ENCODE measurements at places on chromosomes 5 and 9.
A peak's percentile ranks its signal among the peaks of the same experiment; 100 is the strongest.

- DNase-seq: no peak
Observed at GRCh38 chr5:57199866-57200265, 26.0 kb downstream of the GPBP1 start.

- DNase-seq: peak; percentile 60
Observed at GRCh38 chr5:163880302-163880701, 374.9 kb downstream of the MAT2B start.

- no peak for DNase-seq
Observed at GRCh38 chr9:112316258-112316943, 17.0 kb downstream of the PTBP3 start.

DNA sequence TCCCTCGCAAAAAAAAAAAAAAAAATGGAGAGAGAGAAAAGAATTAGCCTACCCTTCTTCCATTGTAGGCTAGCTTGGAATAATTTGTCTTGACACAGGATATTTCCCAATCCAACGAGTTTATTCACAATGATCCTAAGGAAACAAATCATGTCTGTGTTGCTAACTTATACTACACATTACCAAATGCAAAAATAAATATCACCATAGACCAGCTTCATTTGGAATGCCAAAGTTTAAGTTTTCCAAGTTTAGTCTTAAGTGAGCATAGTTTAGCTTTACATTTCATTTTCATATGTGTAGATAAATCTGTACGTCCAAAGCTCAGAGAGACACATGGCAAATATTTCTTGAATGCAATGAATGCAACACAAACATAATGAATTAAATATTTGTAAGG, 1106.2 kb upstream of the DMAC1 start:
- no peak for DNase-seq

GRCh38 chr9:19682397-19682796, 106.4 kb downstream of the SLC24A2 start:
- DNase-seq: no peak

DNA sequence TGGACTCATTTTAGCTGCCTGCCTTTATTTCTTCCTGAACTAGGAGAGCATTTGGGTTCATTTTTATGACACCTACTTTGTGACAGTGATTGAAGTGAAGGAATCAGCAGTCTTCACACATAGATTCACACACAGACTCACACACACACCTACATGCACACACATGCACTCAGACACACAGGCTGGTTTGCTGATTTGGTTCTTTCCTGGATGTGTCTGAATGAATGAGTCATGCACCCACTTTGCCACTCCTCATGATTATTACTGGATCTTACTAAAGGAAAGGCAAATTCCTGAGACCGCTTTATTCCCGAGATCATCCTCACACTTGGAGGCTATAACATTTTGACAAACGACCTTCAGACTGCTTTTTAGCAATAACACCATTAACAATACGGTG, 529.5 kb downstream of the AGTPBP1 start:
- peak; percentile 59 for DNase-seq

DNA sequence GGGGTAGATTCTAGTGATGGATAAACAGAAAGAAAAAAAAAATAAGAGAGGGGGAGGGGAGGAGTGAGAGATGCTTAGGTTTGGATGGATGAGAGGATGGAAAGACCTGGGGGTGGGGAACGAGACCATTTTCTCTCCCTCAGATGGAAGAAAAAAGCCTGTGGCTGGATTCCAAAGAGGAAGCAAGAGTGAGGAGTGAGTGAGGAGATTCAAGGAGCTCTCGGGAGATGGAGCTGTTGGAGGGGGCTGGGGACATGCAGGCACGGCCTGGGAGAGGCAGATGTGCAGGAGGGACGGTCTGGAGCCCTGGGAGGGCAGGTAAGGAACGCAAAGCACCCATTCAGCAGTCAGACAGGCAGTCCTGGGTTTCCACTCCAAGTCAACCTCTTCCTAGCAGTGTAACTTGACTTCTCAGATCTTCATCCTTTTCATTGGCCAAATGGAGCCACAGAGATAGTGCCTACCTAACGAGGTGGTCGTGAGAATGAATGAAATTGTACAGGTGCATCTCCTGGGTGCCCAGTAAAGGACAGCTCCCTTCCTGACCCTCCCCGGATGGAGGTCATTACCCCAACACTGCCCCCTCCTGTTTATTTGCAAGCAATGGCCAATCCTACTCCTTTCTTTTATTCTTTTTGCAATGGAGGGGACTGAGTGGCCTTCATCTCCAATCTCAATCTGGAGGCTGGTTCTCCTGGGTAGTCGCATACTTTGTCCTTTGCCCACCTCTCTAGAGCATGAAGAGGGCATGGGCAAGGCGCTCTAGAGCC, 52.2 kb downstream of the PCDH1 start:
- DNase-seq: peak; percentile 36

DNA sequence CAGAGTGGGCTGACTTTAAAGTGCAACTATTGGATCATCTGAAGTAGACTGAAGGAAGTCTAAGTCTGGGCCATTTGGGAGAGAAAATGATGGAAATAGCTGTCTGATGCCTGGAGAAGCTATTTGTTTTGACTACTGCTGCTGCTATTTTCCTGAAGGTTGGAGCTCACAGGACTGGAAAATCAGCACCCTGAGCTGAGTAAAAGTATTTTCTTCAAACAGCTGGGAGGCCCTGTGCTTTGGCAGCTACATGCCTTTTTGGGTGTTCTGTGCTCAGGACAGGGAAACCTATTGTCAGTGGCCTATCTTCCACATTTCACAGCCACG, 302.6 kb downstream of the ENC1 start:
- DNase-seq: no peak

- DNase-seq: peak; percentile 68
Observed at GRCh38 chr9:78932849-78933627, 636.1 kb downstream of the PSAT1 start.

DNA sequence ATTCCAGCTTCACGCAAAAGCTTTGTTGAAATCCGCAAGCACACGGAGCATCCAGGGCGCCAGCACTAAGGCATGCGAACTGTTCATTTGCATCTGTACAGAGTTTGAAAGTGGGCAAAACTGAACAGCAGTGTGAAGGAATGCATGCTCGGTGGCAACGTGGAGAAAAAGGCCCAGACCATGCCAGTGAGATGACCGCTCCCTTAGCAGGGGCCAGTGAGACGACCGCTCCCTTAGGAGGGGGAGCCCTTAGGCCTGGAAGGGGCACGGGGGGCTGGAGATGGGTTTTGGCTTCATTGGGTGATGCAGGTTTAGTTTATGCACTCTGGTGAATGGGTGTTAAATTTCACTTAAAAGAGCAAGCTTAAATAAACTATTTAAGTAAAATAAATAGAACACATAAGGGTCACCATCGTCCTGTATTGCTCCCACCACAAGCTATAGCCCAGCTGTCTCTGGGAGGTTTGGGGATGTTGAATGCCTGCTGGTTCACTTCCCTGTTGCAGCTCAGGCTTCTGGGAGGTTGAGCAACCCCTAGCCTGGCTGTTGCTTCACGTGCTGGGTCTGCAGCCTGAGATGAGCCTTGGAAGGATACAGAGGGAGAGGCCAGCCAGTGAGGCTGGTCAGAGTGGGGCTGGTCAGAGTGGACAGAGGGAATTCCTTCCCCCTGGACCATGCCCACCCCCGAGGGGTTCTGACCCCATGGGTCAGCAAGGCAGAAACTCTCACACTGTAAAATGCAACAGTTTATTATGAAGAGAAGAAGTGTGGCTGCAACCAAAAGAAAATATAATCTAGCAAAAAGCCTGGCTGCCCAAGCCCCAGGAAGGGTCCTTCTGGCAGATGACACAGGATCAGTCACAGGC, 4.6 kb upstream of the FCN1 start:
- DNase-seq: no peak

DNA sequence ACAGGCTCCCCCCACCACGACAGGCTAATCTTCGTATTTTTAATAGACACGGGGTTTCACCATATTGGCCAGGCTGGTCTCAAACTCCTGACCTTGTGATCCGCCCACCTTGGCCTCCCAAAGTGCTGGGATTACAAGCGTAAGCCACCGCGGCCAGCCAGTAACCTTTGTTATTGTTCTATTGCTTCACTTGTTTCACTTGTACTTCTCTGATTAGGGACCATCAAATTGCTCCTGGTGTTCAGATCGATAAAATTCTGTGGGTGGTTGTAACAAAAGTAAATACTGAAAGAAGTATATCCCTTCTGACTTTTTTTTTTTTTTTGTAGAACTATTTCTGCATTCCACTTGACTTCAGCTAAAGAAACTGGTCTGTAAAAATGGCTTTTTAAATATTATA, 445.5 kb upstream of the CDH10 start:
- no peak for DNase-seq

GRCh38 chr5:119896826-119897536, 267.6 kb downstream of the FAM170A start:
- DNase-seq: no peak

- no peak for DNase-seq
Observed at GRCh38 chr9:101309139-101309538, 75.7 kb downstream of the BAAT start.

- DNase-seq: no peak
Observed at GRCh38 chr9:132873403-132873802, 4.7 kb downstream of the AK8 start.

- no peak for DNase-seq
Observed at GRCh38 chr9:136748666-136749611, 614 bp upstream of the LCN6 start.

- DNase-seq: no peak
Observed at GRCh38 chr9:136047775-136048559, 47.1 kb downstream of the NACC2 start.

- DNase-seq: no peak
Observed at GRCh38 chr9:18361646-18362045, 112.3 kb upstream of the ADAMTSL1 start.

DNA sequence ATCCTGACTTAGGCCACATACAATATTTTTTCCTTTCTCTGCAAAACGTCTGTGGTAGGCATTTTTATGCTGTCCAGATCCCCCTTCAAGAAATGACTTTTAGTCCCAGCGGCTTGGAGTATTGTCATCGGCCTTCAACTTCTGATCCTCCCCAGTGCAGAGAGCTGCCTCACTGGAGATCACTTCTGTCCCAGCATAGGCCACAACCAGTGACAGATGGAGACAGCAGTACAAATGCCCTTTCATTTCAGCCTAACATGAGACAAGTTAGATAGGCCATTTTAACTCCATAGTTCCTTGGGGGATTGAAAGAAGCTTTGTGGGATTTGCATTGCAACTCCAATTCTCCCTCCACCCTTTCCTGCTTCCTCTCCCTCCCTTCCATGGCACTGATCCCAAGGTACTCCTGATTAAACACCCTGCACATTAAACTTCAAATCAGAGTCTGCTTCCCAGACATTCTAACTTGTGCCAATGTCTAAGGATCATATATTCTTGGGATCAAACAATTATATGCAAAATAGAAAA, 3.2 kb upstream of the MAMDC2 start:
- no peak for DNase-seq

- DNase-seq: no peak
Observed at GRCh38 chr9:32161720-32162119, 222.7 kb upstream of the ACO1 start.

- no peak for DNase-seq
Observed at GRCh38 chr5:43581398-43581797, 21.6 kb upstream of the NNT start.

DNA sequence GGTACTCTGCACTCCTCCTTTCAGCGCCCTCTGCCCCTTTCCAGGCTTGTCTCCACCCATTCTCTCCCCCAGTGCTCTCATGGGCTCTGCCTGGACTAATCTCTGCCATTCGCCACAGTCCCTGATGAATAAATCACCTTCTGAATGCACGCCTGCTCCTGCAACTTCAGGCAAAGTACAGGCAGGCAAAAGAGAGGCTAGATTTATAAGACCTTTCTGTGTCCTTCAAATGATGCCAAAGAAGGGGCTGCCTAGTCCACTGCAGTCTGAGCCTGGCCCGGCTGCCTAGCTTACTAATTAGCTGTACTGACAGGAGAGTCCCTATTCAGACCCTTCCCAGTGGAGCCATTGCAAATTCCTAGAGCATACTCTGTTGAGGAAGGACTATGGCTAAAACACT, 7.4 kb downstream of the FGF1 start:
- DNase-seq: peak; percentile 5

DNA sequence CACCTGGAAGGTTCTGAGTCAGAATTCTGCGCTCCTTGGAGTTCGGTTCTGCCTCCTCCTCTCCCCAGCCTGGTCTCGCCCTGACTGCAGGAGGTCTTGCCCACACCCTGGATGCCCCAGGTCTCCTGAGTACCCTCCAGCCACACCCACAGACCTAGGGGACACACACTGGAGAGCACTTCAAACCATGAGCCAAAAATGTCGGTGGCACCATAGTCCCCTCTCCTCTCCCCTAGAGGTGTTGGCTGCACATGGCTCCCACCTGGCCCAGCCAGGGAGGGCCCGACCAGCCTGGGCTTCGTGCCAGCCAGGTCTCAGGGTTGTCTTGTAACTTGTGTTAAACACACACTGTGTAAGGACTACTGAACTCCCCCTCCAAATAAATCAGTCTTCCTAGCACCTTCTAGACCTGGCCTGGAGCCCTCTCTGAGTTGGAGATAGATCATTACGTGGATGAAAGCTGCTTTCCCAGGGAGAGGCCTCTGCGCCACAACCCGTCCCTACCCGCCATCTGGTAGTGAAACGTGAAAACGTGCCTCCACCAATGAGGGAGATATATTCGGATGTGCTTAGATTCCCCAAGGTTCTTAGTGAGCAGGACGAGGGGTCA, 49.9 kb upstream of the CTSL start:
- no peak for DNase-seq

GRCh38 chr5:172319708-172320441, 36.3 kb upstream of the UBTD2 start:
- no peak for DNase-seq

DNA sequence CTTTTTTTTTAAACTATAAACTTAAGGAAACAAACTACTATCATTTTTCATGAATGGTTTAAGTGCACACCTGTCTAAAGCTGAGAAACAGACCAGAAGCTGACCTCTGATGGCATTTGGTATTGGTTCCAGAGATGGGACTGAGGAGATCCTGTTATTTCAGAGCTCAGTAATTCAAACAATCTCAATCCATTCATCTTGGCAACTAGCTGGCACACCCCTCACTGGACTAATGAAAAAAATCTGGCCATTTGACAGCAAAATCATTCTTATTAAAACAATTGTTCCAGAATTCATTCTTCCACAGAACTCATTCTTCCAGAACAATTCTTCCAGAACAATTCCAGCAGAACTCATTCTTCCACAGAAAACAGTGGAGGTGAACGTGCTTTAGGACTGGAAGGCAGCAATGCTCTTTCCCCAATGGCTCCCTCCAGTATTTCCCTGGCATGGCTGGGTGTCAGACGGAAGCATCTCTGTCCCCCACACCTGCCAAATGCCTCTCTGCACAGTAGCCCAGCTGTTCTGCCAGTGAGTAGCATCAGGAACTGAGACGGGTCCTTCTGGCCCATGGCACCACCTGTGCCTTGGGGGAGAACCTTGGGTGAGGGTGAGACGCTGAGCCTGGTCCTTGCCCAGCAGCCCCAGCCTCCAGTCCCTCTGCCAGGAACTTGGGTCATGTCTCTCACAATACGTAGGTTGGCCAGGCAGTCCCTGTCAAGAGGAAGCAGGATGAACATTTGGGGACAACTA, 87.5 kb upstream of the EQTN start:
- no peak for DNase-seq

- DNase-seq: no peak
Observed at GRCh38 chr5:130331332-130331731, 427.1 kb downstream of the CHSY3 start.

- DNase-seq: no peak
Observed at GRCh38 chr5:168580227-168580508, 1.0 kb upstream of the PANK3 start.

GRCh38 chr5:120152472-120152871, 311.6 kb upstream of the PRR16 start:
- DNase-seq: no peak

GRCh38 chr5:125302577-125302976, 556.1 kb upstream of the ZNF608 start:
- DNase-seq: no peak

GRCh38 chr5:42397267-42397666, 26.0 kb upstream of the GHR start:
- no peak for DNase-seq

All from cardiac muscle cell (in vitro differentiated cells and primary cell).